ENCODE measurements at places on chromosomes 1 and 21.

- no peak for DNase-seq
These were observed 25.7 kb downstream of the ANGPTL7 start for GRCh38 chr1:11214698-11215380.

GRCh38 chr1:17027403-17027802 is 15.7 kb upstream of the ATP13A2 start:
- DNase-seq, result no peak

DNA sequence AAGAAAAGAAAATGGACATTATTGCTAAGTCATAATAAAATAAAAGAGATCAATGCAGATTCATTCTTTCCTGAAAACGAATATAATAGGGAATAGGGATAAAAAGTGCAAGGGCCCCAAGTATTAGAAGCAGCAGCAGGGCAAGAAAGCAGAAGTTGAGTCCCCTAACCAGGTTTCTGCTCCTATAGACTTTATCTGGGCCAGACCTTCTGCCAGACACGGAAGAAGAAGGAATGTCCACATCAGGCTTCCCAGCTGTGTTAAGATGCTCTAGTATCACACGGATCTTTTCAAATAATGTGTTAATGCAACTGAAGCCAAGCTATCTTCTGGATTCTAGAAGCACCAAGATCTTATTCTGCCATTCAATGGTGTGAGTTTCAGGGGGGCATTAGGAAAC is 26.9 kb downstream of the CD244 start:
- DNase-seq, result no peak

- no peak for DNase-seq
These were observed 37.0 kb upstream of the B3GALT5 start for GRCh38 chr21:39575775-39576174.

- DNase-seq, result no peak
These were observed 18.4 kb upstream of the GFI1 start for GRCh38 chr1:92505015-92505692.

GRCh38 chr1:199173356-199173755 is 534.5 kb downstream of the PTPRC start:
- DNase-seq, result no peak

Measured in NCI-H446 treated with DMSO at 0.1 percent for 48 hours (cell line).